ENCODE measurements at places on chromosomes 4 and X. TPM values are rescaled to one million over a fixed set of nuclear protein-coding genes. Genes with fewer than 3 reads are reported as not detected.

Gene SUPT20HL2
- not detected for total RNA-seq

- DNase-seq: no peak
Measured at GRCh38 chr4:27666943-27667342, 806.3 kb downstream of the STIM2 start.

Gene PNMA6F
- total RNA-seq: not detected

Gene CXCL3
- 0.22 TPM for total RNA-seq

GRCh38 chrX:107673431-107673830 lies 45.1 kb downstream of the PRPS1 start:
- no peak for DNase-seq

- peak; percentile 47 for DNase-seq
Measured at GRCh38 chr4:83012200-83012686, 1.6 kb upstream of the LIN54 start.

GRCh38 chr4:82983444-82983843 lies 27.2 kb downstream of the LIN54 start:
- DNase-seq: no peak

Gene CORIN
- total RNA-seq: under 0.01 TPM

DNA sequence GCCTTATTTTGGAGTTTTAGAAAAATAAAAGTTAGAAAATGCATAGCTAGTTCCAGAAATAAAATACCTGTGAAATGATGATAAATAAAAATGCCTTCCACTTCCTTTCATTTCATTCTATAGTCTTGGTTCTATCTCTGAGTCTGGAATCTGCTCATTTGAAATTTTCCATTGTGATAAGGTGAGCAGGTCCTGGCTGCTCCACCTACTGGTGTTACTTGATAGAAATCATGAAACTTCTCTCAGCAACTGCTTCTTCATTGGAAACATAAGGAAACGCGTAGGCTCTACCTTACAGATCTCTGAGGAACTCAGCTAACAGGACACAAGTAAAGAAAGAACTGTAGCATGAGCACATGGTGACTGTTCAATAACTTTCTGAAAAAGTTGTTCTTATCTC lies 141.8 kb downstream of the DCHS2 start:
- no peak for DNase-seq

DNA sequence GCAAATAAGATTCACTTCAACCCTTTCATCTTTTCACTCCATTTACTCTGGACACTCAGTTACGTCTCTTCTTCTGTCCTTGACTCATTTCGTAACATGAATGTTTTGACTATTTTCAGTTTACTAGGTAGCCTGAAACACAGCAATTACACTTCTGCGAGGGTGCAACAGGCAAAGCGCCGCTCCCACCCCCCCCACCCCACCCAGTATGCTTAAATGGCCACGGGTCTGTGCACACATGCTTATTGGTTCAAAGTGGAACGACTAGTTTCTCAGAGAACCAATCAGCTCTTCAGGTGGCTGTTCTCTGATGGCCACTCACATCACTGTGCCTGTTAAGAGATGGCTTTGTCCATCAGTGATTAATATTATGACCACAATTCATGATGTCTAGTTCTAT lies 3.5 kb downstream of the BEND4 start:
- no peak for DNase-seq

- peak; percentile 59 for DNase-seq
Measured at GRCh38 chr4:145545538-145546174, 64.0 kb downstream of the SMAD1 start.

DNA sequence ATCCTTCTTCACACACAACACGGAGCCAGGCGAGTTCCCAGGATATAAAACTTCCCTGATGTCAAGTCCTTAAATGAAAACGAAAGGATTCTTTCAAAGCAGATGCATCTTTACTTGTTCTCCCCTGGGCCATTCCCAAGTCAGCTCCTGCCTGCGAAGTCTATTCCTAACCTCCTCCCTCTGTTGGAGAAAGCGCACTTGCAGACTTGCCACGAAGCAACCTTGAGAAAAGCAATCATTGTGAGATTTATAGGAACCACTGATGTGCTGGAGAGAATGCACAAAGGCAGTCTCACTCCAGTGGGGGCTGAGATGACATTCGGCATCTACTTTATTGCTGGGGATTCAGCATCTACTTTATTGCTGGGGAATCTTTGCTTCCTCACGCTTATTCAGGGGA lies 155.7 kb downstream of the NSUN7 start:
- no peak for DNase-seq

Gene MAGEE2
- not detected for total RNA-seq

Gene CYBB
- not detected for total RNA-seq

Gene DRP2
- not detected for total RNA-seq

GRCh38 chr4:1246901-1247863 lies 1.7 kb downstream of the CTBP1 start:
- peak; percentile 34 for DNase-seq

- DNase-seq: no peak
Measured at GRCh38 chr4:86675548-86675947, 81.4 kb downstream of the PTPN13 start.

Gene HTN3
- not detected for total RNA-seq

Gene VEGFC
- total RNA-seq: 2.4 TPM

Gene EBP
- total RNA-seq: 85.9 TPM

All from lung microvascular endothelial cell (primary cell).